ENCODE measurements at places on chromosomes 7 and 10.

DNA sequence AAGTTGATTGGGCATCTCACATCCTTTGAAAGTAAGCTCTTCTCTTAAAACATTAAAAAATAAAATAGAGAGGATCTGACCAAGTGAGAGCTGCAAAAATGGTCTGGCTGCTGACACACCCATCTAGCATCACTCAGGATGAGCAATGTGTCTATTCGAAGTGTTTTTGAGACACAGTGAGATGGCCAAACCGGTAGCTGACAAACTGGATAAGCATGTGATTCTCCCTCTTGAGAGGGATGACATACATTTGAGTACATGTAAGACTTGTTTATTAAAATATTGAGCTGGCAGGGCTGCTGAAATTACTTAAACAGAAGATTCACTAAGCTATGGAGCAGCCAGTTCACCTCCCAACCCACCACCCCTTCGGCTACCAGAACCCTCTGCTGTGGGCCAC is 333.9 kb downstream of the ADRA2A start:
- no peak for DNase-seq

- no peak for DNase-seq
Observed at GRCh38 chr7:95607561-95607960, 11.2 kb upstream of the PDK4 start.

DNA sequence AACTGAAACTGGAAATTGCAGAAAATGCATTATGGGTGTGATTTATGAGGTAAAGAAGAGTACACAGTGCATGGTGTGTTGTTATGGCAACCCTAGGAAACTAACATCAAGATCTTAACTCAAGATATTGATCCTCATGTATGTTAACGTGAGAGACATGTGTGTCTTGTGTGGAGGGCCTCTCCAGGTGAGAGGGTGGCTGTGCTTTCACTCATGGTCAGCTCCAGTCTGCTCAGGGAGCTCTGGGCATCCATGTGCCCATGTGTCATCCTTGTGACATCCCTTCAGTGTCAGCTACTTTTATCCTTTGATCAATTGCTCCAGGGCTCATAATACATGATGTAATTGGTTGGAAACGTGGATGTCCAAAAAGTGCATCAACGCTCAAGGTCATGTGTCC is 24.9 kb upstream of the INSYN2A start:
- no peak for DNase-seq

- no peak for DNase-seq
Observed at GRCh38 chr7:129055861-129056464, 1.1 kb upstream of the TNPO3 start.

GRCh38 chr7:142894112-142894984 is 8.8 kb upstream of the TRPV6 start:
- no peak for DNase-seq
